ENCODE measurements at places on chromosomes 7 and 10.

GRCh38 chr7:36474283-36475010, 84.8 kb downstream of the ANLN start:
- peak; percentile 32 for DNase-seq

DNA sequence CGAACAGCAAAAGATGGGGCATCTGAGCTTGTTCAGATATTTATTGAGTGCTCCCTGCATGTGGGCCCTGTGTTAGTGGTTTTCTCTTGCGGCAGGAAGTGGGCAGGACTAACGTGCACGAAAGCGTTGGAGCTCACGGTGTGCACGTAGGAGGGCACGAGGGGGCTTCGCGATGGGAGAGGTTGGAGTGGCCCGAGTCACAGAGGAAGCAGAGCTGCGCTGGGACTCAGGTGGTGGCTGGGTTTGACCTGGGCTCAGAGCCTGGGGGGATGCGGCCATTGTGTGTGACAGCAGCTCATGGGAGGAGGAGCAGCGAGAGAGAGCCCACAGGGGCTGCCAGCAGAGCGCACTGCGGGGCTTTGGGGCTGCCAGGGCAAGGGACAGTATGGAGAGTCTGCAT, 7.7 kb downstream of the ZSCAN25 start:
- no peak for DNase-seq

GRCh38 chr10:49678827-49679479, 498 bp upstream of the C10orf53 start:
- DNase-seq, result no peak

- DNase-seq, result peak; percentile 93
Measured at GRCh38 chr7:141649865-141650634, 51.9 kb downstream of the DENND11 start.

GRCh38 chr7:42991913-42992591, 59.9 kb downstream of the MRPL32 start:
- no peak for DNase-seq

DNA sequence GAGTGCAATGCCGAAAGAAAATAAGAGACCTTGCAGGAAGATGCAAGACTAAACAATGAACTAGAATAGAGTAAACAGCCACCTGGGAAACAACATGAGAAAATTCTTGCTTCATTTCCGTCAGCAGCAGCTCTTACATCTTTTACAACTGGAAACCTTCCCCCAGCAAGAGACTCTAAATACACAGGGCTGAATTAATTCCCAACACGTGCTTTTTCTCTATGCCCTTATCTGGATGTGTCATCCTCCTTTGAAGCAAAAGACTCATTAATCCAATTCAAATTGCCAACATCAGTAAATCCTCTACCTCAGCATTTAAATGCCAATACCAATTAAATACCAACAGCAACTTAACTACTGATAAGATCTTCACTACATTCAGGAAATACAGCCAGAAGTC, 99.0 kb upstream of the PDE1C start:
- no peak for DNase-seq

DNA sequence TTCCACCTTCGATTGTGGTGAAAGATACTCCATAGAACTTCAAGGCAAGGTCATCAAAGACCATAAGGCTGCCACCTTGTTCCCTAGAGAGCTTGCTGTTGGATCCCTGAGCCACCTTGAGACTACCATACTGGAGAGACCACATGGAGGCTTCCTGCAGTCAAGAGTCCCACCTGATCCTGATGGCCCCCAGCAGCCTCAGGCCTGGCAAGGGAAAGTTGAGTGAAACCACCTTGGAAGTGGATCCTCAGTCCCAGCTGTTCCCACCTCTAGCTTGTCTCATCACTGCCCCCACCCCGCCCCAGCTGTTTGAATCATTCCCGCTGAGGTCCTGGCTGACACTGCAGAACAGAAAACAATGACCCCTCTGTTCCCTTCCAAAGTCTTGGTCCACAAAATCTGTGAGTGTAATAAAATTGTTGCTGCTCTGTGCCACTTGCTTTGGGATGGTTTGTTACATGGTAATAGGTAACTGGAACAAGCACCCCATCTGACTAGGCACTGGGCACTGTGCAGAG, 32.0 kb downstream of the PRLHR start:
- DNase-seq, result no peak

DNA sequence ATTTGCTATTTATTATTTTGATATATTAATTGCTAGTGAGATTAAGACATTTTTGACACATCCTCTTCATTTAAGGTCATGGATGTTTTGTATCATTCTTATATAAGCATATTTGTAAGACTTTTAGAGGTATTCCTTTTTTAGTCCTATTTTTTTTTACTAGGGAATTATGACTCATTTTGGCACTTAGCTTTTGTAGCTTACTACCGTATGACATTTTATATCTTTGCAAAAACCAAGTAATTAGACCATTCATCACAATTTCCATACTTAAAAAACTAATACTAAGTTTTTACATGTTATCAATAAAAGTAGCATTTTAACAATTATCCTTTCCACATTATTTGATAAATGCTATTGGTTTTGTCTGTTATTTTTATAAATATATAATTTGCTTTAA, 41.6 kb downstream of the BMPR1A start:
- peak; percentile 46 for DNase-seq

DNA sequence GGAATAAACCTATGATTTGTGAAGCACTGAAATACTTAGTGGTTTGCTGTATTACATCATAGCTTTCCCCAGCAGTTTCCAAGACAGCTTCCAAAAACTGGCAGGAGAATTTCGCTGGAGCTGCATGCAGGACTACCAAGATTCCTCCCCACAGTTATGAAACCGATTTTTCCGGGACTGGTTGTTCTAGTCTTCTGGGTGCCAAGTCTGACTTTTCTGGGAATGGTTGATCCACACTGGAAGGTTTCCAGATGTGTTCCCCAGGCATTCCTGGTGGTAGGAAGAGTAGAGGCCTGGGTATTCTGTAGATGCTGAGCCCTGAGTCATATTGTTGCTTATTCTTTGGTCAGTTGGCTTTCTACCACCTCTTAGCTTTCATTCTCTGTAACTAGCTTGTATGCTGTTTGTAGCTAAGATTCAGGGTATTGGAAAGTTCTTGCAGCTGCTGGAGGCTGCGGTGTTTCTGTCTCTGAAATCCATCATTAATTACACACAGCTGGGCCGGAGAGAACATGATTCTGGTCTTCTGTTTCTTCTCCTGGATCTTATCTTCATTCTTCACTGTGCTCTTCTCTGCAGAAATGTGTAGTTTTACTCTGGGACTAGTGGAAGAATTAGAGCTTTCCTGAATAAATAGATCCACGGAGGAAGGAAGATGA, 6.3 kb downstream of the ABCC2 start:
- DNase-seq, result peak; percentile 72

GRCh38 chr7:26293569-26294308, 2.1 kb downstream of the SNX10 start:
- DNase-seq, result no peak

- DNase-seq, result no peak
Measured at GRCh38 chr7:112280267-112280666, 73.8 kb downstream of the ZNF277 start.

All from astrocyte of the spinal cord (primary cell).